Naive B cell (primary cell): ENCODE measurements at places on chromosomes 7 and 10.
A peak's percentile ranks its signal among the peaks of the same experiment; 100 is the strongest.

- DNase-seq: no peak
Observed at GRCh38 chr10:4107285-4107851, 322.4 kb upstream of the KLF6 start.

DNA sequence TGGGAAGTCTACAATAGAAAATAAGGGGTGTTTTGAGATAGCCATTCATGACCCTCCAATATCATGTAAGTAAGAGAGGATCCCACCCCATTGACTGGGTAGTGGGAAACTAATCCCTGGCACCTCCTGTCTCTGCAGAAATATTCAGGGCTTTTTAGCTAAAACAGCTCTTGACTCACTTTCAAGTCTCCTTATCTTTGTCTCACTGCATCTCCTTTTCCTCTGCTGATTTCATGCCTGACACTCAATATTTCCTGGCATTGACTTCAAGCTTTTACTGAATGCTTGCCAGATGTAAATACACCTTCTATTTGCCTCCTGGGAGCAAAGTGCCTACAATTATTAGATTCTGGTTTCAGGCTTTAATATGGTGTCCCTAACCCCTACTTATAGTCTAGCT is 57.1 kb downstream of the CHRM2 start:
- no peak for DNase-seq

DNA sequence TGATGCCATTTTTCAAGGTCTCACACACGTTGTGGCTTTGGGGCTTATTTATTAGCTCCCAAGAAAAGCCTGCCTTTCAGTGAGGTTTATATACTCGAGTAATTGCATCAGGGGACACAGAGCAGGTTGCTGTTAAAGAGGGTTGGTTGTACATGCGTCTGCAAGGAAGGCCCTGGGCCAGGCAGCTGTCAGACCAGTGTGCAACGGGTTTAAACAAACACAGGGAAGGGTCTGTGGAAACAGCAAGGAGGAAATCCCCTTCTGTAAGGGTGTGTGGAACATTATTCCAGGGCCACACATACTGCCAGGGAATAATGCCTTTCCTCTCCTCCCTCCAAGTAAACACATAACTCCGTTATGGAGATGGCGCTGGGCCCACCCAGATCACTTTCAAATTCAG is 1.7 kb upstream of the CHST15 start:
- no peak for DNase-seq

- no peak for DNase-seq
Observed at GRCh38 chr10:93820434-93820833, 62.7 kb downstream of the LGI1 start.

GRCh38 chr7:11379641-11380040 is 406.0 kb downstream of the PHF14 start:
- DNase-seq: no peak

- DNase-seq: no peak
Observed at GRCh38 chr10:132971448-132972148, 29.2 kb upstream of the CFAP46 start.

GRCh38 chr10:129310881-129311280 is 156.2 kb upstream of the MGMT start:
- no peak for DNase-seq

GRCh38 chr10:61899663-61899996 is 1.9 kb upstream of the ARID5B start:
- DNase-seq: no peak

GRCh38 chr10:8059191-8059936 is 4.9 kb downstream of the GATA3 start:
- DNase-seq: no peak

DNA sequence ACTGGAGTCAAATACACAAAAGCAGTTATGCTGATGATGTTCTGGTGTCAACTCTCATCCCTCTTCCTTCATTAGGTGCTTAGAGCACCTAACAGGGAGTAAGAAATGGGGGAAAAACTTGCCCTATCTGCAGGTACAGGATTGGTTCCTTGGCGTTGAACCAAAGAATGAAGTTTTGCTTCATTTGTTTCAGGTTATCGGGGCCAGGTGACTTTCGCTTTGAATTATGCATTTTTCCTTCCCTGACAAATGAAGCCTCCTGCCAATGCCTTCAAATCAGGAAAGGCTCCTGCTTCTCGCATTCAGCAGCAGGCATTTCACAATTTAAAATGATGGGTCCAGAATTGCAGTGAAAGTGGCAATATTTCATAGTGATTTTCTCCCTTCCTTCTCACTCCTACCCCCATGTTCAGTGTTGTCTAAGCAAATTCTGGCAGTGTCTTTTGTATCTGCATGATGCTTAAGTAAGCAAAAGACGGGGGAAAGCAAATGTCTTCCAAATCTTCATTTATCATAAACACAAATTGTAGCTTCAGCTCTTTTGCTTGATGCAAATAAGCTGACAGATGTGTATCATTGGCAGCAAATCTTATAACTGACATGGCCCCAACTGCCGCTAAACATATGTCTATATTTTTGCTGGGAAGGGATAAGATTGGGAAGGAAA is 29.4 kb downstream of the DNAJB9 start:
- no peak for DNase-seq

GRCh38 chr10:15158972-15159371 is 9.5 kb downstream of the NMT2 start:
- DNase-seq: no peak

- peak; percentile 42 for DNase-seq
Observed at GRCh38 chr7:148941598-148942275, 57.6 kb upstream of the EZH2 start.

DNA sequence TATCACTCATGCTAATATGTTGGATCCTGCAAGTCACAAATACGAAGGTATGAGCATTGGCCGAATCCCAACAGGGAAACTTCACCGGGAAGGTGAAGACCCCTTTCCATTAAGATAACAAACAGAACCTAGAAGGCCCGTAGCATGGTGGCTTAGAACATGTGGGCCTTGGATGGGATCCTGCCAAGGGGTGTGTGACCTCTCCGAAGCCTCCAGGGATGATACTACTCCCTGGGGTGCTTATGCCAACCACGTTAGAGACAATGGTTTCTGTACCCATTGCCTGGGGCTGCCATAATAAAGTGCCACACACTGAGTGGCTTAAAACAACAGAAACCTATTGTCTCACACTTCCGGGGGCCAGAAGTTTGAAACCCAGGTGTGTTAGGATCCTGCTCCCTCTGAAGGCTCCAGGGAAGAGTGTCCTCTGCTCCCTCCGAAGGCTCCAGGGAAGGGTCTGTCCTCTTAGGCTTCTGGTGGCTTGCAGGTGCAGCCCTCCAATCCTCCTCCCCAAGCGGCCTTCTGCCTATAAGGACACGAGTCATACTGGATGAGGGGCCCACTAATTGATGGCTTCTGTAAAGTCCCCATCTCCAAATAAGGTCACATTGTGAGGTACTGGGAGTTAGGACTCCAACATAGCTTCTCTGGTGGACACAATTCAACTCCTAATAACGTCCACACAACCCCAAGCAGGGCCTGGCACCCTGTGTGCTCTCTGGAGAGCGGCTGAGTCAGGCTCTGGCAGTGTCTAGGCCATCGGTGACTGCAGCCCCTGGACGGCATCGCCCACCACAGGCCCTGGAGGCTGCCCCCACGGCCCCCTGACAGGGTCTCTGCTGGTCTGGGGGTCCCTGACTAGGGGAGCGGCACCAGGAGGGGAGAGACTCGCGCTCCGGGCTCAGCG is 992 bp upstream of the MGMT start:
- DNase-seq: no peak

DNA sequence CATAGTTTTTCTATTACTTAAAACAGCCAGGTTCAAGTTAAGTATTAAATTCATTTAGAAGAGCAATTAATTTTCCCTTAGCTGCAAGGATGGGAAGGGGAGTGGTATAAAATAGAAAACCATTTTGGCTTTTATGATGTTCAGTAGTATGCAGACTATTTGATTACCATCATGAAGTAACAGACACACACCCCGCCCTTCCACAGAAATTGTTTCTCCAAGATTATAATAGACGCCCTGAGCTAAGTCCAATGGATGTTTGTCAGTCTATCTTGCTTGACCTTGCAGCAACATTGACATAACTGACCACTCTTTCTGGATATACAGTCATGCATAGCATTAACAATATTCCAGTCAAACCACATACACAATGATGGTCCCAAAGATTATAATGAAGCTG is 42.3 kb downstream of the CPEB3 start:
- no peak for DNase-seq

GRCh38 chr10:88108115-88108610 is 244.7 kb downstream of the PTEN start:
- peak; percentile 89 for DNase-seq

DNA sequence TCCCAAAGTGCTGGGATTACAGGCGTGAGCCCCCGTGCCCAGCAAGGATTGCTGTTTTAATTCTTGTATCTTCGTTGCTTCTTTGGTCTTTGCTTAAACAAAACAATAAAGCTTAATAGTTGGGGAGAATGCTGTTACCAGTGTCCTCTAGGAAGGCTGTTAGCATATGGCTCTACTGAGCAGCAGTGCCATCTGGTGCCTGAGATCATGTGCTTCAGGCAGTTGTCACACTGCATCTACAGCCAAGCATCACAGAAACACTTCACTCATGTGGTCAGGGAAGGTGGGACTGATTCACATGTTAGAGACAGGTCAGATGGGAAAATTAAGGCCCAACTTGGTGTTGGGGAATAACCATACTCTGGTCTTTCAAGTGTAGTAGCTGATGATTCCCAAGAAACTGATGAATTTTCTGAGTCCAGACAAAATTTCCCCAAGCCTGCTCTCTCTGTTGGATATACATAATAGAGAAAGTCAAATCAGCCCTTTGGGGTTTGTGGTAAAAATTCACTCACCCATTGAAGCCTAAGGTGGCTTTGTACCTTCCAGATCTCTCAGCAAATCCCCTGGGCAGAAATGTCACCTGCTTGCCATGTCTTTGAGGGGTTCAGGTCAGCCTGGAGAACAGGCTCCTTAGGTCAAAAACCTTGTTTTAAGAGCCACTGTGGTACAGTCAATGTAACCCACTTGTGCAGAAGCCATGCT is 28.4 kb downstream of the UBE2D4 start:
- DNase-seq: no peak

DNA sequence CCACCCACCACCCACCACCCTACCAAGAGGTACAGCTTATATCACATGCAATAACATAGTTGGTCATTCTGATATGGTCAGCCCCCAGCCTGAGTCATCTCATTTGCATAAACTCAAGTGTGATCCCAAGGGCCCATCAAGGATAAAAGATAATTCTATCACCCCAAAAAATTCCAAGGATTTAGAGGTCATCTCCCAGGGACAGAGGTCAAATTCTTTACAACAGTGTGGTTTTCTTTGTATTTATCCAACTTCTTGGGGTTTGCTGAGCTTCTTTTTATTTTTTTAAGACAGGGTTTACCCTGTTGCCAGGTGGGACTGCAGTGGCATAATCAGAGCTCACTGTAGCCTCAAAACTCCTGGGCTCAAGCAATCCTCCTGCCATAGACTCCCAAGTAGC is 9.4 kb upstream of the GTPBP10 start:
- DNase-seq: no peak

GRCh38 chr10:37975401-37975991 is 951 bp downstream of the ZNF25 start:
- DNase-seq: peak; percentile 6

- DNase-seq: no peak
Observed at GRCh38 chr7:48251766-48252165, 80.5 kb downstream of the ABCA13 start.

- no peak for DNase-seq
Observed at GRCh38 chr7:41786944-41787343, 84.1 kb upstream of the INHBA start.

GRCh38 chr7:74401137-74401859 is 52.4 kb upstream of the GTF2IRD1 start:
- peak; percentile 63 for DNase-seq

DNA sequence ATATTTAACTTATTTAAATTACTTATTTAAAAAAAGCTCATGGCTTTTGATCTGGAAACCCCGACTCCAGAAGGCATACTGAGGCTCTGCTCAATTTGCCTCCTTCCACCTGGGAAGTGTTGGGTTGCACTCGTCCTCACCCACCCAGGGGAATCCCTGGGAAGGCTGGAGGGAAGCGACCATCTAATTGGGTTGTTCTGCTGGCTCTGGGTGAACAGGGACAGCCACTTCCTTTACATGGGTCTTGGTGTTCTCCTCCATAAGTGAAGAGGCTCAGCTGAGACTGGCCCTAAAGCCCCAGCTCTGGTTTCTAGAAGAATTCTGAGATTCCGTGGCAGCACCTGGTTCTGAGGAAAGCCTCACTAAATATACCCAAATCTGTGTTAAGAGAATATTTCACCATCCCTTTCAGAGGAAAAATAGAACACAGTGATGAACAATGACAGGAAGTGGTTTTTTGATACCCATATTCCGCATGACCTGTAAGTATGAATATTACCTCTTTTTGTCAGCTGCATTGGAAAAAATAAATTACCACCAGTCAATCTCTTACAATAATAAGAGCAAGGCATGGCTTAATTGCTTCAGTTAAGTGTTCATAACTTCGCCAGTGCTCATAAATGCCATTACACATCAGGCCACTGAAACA is 131.1 kb upstream of the SHH start:
- no peak for DNase-seq

GRCh38 chr7:23691320-23691719 is 11.3 kb downstream of the FAM221A start:
- DNase-seq: no peak

GRCh38 chr10:127398140-127398970 is 150.8 kb upstream of the NPS start:
- no peak for DNase-seq

- DNase-seq: no peak
Observed at GRCh38 chr7:108525327-108525984, 479 bp downstream of the PNPLA8 start.

DNA sequence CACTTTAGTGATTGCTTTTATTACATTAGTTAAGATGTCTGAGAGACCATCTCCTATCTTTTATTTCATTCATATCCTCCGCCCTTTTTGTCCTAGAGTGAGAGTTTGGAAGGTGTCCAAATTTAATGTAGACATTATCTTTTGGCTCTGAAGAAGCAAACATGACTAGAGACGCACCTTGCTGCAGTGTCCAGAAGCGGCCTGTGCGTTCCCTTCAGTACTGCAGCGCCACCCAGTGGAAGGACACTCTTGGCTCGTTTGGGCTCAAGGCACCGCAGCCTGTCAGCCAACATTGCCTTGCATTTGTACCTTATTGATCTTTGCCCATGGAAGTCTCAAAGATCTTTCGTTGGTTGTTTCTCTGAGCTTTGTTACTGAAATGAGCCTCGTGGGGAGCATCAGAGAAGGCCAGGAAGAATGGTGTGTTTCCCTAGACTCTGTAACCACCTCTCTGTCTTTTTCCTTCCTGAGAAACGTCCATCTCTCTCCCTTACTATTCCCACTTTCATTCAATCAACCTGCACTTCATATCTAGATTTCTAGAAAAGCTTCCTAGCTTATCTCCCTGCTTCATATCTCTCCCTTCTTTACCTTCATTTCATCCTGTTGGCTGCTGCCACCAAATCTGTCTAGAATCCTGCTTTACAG is 10.4 kb upstream of the CLCN1 start:
- DNase-seq: peak; percentile 27

GRCh38 chr10:15483215-15484075 is 112.4 kb upstream of the FAM171A1 start:
- DNase-seq: no peak

GRCh38 chr7:141649865-141650634 is 51.9 kb downstream of the DENND11 start:
- no peak for DNase-seq

GRCh38 chr7:44327981-44328380 is 2.6 kb upstream of the CAMK2B start:
- no peak for DNase-seq

GRCh38 chr7:140867467-140868462 is 57.0 kb downstream of the BRAF start:
- peak; percentile 3 for DNase-seq

GRCh38 chr7:94621120-94621519 is 34.8 kb downstream of the SGCE start:
- DNase-seq: no peak
